Suprapubic skin (tissue), 4 donors: ENCODE measurements at places on chromosomes 6 and 20.

GRCh38 chr20:57107208-57107607 lies 159.2 kb downstream of the BMP7 start:
- DNase-seq, result no peak

- DNase-seq, result no peak
Observed at GRCh38 chr20:20327746-20328145, 40.2 kb upstream of the INSM1 start.

- no peak for DNase-seq
Observed at GRCh38 chr6:80769106-80769505, 662.6 kb downstream of the BCKDHB start.

DNA sequence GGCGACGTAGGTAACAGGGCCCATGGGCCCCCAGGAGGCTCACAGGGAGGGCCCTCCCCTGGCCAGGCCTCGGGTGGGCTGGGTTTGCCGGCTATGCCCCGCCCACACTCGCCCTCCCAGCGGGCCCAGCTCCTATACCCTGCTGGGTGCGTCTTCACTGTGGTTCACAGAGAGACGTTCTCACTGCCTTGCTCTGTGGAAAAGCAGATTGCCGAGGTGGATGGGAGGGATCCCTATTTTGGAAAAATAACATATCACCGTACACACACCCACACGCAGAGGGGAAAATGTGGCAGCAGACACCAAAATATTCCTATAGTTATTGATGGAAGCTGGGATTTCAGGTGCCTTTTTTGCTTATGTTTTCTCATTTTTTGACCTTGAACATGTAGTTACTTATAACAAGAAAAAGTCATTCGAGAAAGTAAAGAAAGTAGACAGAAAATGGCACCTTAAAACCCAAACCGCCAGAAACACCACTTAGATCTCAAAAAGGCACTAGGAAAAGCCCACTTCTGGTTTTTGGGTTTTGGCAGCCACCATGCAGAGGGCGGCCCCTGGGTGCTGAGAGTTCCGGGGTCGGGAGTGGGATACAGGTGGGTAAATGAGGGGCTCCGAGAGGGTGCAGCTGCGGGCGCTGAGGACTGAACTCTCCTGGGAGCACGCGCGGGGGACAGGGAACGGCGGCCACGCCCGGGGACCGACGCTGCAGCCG lies 49.4 kb downstream of the TMEM242 start:
- DNase-seq, result no peak

GRCh38 chr6:168536196-168536595 lies 95.2 kb downstream of the SMOC2 start:
- no peak for DNase-seq

DNA sequence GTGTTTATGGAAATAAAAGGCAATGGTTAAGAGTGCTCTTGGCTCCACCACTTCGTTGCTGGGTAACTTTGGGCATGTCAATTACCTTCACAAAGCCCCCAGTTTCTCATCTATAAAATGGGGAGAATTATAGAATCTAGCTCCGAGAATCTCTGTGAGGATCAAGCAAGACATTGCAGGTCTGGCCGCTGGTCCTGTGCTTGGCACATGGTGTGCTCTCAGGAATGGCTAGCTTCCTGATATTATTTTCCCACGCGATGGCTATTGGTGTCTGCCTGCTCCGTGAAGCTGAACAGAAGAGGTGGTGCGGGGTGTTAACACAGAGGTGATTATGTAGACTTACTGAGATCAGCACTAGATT lies 57.0 kb downstream of the NOX3 start:
- no peak for DNase-seq

- DNase-seq, result no peak
Observed at GRCh38 chr6:53603386-53604116, 58.6 kb upstream of the GCLC start.

- no peak for DNase-seq
Observed at GRCh38 chr6:125886914-125887313, 69.7 kb upstream of the HINT3 start.

DNA sequence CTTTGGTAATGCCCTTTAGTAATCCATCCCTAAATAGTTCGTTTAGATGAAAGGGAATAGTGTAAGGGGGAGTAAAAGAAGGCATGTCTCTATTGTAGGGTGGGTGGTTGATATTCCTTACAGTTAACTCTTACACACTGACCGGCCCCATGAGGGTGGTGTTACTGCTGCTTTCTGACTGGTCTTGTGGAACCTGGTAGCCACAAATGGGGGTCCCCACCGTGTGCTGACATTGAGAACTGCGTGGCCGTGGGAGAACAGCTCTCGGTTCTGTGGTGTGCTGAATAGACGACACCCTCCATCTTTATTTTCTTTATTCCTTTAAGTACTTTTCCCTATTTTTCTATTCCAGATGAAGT lies 19.3 kb downstream of the MRAP2 start:
- no peak for DNase-seq

- no peak for DNase-seq
Observed at GRCh38 chr6:128395188-128395587, 125.2 kb downstream of the PTPRK start.

DNA sequence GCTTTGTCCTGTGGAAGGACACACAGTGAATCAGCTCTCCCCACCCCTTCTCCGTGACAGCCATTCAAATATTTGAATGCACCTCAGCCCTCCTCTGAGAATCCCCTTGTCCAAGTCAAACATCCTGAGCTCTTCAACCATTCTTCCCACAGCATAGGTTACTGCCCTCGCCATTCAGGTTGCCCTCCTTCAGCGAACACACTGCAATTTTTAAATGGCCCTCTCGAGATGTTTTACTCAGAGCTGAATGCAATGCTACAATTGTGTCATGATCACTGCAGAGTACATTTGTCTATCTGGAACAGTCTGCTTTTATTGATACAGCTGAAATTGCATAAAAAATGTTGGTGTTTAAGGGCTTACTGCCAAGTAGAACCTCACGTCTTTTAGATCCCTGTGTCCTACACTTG lies 48.9 kb downstream of the SLC2A12 start:
- DNase-seq, result no peak

- DNase-seq, result no peak
Observed at GRCh38 chr6:138638604-138639003, 135.0 kb upstream of the CCDC28A start.

DNA sequence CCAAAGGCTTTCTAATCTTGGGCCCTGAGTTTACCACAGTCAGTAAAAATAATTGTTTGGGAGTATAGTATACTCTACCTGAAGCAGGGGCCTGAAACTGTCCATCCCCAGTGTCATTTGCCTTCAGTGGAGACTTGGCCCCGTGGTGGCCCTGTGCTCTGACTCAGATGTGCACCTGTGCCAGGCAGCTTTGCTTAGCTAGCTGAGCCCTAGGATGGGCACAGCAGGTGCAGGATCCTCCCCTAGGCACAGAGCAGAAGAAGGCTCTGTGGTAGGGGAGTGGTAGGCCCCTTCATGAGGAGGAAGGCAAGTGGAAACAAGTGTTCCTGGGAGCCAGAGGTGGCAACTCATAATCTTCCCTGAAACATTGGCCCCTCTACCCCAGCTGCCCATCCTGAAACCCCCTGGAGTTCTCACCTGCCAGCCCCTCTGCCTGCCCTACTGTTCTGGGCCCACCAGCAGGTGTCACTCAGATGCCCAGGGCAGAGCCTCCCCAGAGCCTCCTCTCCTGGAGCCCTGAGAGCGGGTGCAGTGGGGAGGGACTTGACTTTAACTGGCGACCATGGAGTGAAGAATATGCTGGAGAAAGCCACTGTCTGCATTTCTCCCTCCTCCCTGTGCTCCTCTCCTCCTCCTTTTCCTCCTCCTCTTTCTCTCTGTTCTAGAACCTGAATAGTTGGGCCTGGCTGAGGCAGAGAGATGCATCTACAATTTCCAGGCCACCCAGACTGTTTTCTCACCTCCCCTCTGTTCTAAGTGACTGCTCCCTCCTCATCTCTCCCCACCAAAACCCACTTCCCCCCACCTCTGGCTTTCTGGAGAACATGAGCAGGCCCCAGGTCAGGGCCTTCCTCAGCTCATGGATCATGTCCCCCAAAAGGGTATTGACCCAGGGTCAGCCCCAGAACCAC lies 2.9 kb downstream of the CPNE5 start:
- no peak for DNase-seq

DNA sequence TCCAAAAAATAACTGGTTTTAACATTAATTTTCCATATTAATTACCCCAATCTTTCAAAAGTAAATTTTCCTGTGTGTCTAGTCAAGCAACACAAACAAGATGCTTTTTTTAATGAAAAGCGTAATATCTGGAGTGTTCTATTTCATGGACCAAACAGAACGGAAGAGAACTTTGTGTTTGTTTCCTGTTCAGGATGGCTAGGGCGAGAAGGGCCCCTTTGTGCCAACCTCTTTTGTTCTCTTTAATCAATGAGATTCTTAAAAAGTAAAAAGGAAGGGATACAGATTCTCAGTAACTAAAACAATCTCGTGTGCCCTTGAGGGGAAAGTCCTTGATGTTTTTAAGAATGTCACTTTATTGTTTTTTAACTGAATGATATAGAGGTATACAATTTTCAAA lies 55.7 kb downstream of the GNAS start:
- no peak for DNase-seq

- DNase-seq, result no peak
Observed at GRCh38 chr6:35829306-35829705, 24.2 kb downstream of the LHFPL5 start.

DNA sequence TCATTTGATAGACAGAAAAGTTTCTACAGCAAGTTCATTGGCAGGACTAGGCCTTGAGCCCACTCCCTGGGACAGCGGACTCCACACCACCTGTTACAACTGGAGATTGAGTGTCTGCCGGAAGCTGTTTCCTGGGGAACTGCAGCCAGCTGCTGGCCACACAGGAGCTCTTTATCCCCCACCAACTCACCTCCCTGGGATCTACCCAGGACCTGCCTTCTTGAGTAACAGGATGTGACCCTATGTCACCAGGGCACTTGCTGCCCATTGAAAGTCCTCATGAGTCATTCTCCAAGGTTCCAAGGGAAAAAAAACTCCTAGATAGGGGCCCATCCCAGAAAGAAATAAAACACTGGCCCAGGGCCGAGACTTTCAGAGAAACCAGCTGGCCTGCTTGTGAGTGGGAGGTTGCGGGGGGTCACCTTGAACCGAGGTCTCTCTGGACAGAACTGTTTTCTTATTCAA lies 37.4 kb upstream of the SLC9A8 start:
- peak; percentile 70 for DNase-seq

- no peak for DNase-seq
Observed at GRCh38 chr6:39599973-39600372, 125.2 kb downstream of the KIF6 start.

- DNase-seq, result no peak
Observed at GRCh38 chr6:145842693-145843546, 28.3 kb upstream of the FBXO30 start.

GRCh38 chr6:144549837-144550747 lies 265.0 kb downstream of the UTRN start:
- no peak for DNase-seq

DNA sequence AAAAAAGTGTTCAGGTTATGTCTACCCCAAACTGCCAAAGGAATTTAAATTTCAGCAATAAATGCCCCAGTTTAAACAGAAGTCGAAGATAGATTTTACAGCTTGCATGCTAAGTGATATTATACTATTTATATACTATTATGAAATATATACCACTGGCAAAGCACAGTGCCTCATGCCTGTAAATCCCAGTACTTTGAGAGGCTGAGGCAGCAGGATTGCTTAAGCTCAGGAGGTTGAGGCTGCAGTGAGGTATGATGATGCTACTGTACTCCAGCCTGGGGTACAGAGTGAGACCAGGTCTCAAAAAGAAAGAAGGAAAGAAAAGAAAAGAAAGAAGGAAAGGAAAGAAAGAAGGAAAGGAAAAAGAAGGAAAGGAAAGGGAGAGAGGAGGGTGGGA lies 102.1 kb downstream of the MTFR2 start:
- DNase-seq, result no peak

DNA sequence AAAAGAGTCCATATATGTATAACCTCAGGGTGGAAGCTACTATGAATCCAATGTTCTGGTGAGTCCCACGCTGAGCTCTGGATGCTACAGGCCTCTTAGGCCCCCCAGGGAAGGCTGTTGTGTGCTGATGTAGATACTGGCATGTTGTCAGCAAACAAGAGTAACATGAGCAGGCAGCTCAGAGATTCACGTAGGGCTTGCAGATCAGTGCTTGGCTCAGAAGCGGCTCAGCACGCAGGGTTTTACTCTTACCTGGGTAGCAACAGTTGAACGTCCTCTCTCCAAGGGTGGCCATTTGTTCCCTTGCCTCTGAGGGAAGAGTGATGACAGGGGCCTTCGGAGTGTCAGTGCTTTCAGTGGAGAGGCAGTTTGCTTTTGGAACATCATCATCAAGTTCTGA lies 93.4 kb downstream of the ZFP64 start:
- DNase-seq, result no peak

DNA sequence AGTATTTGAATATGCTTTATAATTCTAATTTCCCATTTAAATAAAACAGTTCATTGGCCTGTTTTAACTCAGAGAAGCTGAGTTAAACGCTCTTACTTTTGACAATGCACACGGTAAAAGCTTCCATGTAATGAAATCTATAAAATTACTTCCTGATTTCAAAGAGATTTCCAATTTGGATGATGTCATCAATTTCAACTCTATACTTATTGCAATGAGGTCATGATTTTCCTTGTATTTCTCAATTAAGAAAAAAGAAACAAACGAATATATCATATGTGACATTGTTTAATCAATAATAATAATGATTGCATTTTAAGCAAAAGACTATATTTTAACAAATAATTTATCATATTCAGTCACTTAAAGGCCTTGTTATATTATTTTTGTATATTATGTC lies 926.1 kb upstream of the MANEA start:
- no peak for DNase-seq

DNA sequence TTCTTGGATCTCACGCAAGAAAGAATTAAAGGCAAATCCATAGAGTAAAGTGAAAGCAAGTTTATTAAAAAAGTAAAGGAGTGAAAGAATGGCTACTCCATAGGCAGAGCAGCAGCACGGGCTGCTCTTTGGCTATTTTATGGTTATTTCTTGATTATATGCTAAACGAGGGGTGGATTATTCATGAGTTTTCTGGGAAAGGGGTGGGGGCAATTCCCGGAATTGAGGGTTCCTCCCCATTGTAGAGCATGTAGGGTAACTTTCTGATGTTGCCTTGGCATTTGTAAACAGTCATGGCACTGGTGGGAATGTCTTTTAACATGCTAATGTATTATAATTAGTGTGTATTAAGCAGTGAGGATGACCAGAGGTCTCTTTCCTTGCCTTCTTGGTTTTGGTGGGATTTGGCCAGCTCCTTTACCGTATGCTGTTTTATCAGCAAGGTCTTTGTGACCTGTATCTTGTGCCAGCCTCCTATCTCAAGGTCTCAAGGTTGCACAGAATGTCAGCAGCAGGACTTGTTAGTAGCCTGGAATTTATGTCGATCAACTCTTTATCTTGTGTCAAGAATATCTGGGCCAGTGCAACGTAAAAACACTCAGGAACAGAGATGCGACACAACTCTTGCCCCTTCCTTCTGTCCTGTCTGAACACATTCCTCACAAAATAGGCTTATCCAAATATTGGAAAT lies 931.4 kb downstream of the QKI start:
- DNase-seq, result no peak

- DNase-seq, result no peak
Observed at GRCh38 chr20:39136798-39137197, 174.7 kb downstream of the DHX35 start.

DNA sequence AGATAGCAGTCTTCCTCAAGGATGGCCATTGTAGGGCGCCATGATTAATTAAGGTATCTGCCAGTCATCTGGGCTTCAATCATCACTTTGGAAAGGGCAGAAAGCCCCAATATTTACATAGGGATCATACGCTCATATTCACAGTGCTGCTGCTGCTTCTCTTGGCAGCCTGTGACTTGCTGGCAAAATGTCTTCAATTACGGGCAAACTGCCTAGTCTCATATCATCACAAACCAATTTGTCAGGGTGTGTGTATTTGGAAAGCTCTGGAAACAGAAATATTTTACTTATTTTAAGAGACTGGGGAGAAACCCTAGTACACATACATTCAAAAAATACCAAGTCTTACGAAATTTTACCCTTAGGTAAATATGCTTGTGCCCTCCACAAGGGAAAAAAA lies 77.6 kb downstream of the SAMD5 start:
- DNase-seq, result no peak
